A549 (cell line): ENCODE measurements at places on chromosomes 12 and 14. TPM values are rescaled to one million over a fixed set of nuclear protein-coding genes. Genes with fewer than 3 reads are reported as not detected.

DNA sequence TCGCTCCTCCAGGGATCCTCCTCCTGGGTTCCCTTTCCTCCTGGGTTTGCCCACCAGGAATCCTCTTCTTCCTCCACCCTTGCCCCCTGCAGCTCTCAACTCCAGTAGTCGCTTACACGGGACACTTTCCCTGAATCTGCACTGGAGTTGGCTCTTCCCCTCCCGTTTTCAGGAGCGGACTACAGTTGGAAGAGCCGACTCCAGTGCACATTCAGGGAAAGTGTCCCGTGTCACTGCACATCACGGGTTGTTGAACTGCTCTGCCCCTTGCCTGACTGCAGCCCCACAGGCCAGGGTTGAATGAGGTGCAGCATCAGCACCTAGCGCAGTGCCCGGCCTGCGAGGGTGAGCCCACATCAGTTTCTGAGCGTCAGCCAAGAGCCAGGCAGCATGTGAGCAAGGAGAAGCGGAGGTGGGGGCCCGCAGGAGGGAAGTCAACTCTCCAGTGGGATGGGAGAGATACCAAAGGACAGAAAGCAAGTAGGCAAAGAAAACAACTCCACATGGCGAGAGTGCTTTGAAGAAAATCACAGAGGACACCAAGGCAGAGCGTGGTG, 13.1 kb downstream of the RAPGEF3 start:
- DNase-seq: no peak

DNA sequence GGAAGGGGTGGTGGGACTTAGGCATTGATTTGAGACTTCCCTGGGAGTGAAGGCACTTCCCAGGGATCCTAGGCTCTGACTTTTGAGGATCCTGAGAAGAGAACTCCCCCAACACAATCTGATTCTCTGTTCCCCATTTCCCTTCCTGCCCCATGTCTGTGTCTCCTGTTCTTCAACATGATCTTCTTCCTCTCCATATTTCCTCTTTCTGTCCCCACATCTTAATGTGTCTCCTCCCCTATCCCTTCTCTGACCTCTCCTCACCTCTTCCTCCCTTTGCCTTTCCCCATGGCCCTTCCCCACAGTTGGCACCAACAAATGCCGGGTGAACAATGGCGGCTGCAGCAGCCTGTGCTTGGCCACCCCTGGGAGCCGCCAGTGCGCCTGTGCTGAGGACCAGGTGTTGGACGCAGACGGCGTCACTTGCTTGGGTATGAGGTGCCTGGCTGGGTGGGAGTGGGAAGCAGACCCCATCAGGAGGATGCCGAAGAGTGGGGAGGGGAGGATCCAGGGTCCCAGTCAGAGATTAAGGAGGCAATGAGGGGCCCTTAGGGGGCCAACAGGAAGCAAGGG, 15.2 kb upstream of the LRP1-AS start:
- no peak for DNase-seq

GRCh38 chr14:33019346-33019745, 80.7 kb downstream of the NPAS3 start:
- no peak for DNase-seq

- DNase-seq: no peak
Measured at GRCh38 chr14:97878727-97879126, 1081.5 kb downstream of the VRK1 start.

LRRC43 gene
- 0.14 to 0.26 TPM in 2 of 3 replicates, not detected in the other for polyA plus RNA-seq
